NCI-H146 (cell line): ENCODE measurements at places on chromosomes 7 and 10.
A peak's percentile ranks its signal among the peaks of the same experiment; 100 is the strongest.

GRCh38 chr7:139084709-139085108 is 24.8 kb downstream of the ZC3HAV1 start:
- DNase-seq: no peak

GRCh38 chr10:86370006-86370585 is 3.5 kb upstream of the GRID1 start:
- no peak for DNase-seq

GRCh38 chr7:42931447-42931833 is 534 bp downstream of the PSMA2 start:
- no peak for DNase-seq

- DNase-seq: peak; percentile 70
Measured at GRCh38 chr10:119206603-119207365, 587 bp upstream of the GRK5 start.

DNA sequence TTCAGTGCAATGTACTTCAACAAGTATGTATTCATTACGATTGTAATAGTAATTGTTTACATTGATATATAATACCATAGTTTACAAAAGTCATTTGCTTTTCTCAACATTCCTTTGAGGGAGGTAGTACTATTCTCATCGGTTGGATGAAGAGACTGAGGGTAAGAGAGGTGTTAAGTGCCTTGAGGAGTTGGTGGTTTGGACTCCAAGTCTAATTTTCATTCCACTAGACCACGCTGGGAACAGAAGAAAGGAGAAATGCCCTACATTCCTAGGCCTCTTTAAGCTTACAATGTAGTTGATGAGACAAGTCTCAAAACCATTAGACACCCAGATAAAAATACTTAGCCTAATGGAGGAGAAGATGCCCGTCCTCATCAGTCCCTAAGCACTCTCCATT is 28.6 kb downstream of the CDK1 start:
- no peak for DNase-seq

DNA sequence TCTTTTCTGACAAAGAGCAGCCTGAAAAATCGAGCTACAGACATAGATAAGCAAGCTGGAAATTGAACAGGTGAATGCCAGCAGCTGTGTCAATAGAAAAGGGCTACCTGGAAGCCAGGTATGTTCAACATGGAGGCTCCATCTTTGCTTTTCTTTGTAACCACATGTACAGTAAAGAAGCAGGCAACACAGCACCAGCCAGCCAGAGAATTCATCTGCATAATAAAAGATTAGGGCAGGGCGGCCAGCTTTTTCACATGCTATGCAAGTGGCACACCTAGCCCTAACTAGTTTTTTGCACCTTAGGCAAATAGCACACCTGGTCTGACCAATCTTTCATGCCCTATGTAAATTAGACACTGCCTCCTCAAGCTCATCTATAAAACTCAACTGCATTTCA is 25.7 kb downstream of the COG5 start:
- DNase-seq: peak; percentile 99

GRCh38 chr10:79349072-79349491 is 1.8 kb downstream of the PPIF start:
- no peak for DNase-seq

DNA sequence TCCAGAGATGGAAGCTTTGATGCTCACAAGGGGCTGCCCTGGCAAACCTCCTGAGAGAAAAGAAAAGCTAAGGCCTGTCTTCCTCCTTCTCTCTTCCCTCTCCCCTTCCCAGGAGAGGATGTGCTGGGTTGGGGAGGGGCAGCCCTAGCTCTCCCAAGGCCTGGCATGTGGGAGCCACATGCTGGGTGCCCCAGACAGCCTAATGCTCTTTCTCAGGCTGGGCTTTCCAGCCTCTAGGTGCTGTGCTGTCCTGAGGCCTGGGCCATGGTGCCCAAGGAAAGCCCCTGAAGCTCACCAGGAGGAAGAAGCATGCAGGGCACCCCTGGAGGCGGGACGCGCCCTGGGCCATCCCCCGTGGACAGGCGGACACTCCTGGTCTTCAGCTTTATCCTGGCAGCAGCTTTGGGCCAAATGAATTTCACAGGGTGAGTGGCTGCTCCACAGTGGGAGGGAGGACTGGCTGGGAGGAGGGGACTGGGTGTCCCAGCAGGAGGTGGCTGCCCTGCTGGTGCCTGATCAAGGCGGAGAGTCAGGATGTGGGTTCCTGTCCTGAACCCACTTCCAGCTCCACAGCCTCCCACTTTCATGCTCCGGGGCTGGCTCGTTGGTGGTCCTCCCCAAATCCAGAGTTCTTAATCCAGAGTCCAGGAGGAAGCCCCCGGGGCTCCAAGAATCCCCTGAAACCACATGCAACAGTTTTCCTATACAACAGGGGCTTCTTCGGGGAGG is 1.7 kb downstream of the CPA5 start:
- DNase-seq: no peak

DNA sequence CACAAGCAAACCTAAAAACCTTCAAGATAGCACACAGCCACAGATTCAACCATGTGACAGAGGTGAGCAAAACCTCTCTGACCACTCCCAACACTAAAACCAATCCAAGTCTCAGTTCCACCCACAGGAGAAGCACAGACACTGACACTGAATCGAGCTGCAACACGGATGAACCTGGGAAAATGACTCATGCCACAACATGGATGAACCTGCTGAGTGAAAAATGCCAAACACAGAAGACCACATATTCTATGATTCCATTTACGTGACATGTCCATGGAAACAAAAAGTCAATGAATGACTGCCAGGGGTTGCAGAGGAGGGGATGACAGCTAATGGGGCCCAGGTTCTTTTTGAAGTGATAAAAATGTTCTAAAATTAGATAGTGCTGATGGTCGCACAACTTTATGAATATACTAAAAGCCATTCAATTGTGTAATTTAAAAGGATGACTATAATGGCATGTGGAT is 22.0 kb downstream of the CYTH3 start:
- no peak for DNase-seq

GRCh38 chr10:99312501-99312900 is 16.7 kb upstream of the CNNM1 start:
- DNase-seq: no peak

GRCh38 chr10:11608159-11609013 is 3.1 kb downstream of the USP6NL start:
- DNase-seq: no peak

DNA sequence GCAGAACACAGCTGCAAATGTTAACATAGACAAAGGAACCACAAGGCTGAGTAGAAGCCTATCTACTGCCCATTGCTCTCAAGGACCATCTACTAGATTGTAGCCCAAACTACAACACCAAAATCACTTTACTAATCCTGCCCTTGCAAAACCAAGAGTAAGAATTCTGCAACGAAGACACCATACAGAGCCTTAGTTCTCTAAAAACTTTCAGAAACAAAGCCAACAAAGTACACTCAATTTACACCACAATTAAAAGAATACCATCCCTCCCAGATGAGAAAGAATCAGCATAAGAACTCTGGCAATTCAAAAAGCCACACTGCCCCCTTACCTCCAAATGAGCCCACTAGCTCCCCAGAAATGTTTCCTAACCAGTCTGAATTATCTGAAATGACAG is 294.3 kb downstream of the CTNNA3 start:
- no peak for DNase-seq

DNA sequence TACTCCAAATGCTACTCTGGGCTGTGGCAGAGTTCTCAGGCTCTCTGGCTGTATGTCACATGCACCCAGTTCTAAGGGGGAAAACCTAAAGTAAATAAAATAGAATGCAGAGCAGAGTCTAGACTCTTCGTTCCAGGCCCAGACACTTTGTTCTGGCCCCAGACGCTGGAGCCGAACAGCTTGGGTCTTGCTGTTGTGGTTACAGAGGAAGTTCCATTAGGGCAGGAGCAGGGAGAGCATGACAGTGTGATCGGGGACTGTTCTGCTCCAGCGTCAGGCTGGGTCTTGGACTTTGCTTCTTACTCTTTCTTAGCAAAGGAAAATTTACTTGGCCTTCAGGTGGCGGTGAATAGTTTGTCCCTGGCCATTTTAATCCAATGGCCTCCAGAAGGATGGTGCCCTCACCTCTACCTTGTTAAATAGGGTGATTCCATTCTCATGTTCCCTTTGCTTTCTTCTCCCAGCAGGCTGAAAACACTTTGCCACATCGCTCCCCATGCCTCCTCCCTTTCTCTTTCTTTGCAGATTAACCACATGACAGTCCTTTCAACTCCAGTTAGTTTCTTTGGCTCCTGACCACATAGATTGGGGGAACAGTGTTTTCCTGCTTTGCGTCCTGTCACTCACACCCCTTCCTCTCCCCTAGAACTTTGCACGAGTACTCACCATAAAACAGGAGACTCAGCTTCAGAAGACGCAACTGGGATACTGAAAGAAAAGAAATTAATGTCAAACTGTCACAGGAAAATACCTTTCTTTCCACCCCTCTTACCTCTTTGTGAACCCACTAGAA is 730.8 kb downstream of the SUGCT start:
- DNase-seq: no peak

DNA sequence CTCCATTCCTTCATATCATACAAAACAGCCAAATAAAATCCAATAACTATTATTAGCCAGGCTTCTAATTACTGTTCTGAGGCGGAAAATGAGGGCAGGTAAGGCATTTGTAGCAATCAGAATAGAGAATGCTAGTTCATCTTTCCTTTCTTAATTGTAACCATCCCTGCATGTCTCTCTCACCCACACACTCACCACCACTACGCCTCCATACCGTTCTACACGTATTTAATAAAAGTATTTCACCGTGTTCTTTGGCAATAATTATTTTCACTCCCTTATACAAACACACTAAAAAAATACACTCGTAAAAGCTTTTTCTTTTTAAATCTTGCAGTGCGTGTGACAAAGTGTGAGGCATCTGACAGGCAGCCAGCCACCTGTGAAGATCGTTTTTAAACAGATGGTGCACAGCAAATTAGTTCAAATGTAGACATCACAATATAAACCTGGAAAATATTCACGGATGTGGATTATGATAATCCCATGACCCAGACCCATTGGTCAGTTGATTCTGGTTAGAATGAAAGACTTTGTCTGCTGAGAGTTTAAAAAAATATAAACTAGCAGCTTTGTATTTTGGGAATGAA is 653.6 kb downstream of the REEP3 start:
- no peak for DNase-seq

- DNase-seq: no peak
Measured at GRCh38 chr10:12181065-12181775, 14.5 kb downstream of the NUDT5 start.

DNA sequence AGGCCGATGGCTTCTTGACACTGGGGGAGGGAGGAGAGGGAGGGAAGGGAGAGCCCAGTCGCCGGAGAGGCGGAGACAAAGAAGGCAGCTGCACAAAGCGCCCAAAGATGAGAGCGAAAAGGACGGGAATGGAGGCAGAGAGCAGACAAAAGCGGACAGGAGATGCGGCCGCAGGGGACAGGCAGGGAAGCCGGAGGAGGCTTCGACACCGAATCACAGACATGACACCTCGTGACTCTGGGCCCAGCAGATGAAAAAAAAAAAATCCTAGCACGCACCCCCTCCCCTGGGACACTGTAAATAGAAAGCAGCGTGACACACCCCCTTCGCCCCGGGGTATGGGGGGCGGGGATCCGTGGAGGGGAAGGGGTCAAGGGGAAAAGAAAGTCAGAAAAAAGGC is 976 bp downstream of the NAT16 start:
- DNase-seq: peak; percentile 58

- no peak for DNase-seq
Measured at GRCh38 chr10:4190876-4191275, 405.9 kb upstream of the KLF6 start.

DNA sequence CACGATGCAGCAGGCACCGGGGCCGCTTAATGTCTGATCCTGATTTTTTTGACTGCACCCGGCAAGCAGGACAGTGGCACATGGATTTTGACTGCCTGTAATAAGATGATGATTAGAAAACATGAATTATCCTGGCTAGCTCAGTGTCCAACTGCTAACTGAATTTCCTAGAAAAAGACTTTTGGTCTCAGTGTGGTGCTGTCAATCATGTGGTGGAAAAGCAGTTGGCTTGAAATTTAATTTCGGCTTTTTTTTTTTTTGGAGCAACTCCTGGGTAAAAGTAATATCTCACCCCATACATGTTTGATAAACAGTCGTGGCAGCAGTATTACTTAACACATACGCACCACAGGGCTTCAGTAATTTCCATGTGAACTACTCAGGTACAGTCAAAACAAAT is 227.7 kb downstream of the FANK1 start:
- DNase-seq: no peak

DNA sequence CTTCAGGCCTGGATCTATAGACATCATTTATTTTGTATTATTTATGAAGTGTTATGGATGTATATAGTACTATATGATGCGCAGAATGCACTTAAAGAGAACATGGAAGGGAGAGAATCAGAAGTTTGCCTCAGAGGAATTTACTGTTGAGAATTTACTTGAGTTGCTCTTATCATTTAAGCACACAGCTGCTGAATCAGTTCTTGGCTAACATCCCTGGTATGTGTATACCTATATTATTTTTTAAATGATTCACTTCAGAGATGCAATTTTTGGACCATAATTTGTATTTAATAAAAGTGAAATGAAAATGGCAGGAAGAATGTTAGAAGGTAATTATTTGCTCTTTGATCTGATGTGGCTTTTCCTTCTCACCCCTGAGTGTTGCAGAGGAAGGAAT is 191.6 kb downstream of the BICC1 start:
- DNase-seq: no peak

- DNase-seq: no peak
Measured at GRCh38 chr10:607545-608185, 81.8 kb downstream of the DIP2C start.

GRCh38 chr10:804787-805619 is 115.5 kb upstream of the DIP2C start:
- no peak for DNase-seq

DNA sequence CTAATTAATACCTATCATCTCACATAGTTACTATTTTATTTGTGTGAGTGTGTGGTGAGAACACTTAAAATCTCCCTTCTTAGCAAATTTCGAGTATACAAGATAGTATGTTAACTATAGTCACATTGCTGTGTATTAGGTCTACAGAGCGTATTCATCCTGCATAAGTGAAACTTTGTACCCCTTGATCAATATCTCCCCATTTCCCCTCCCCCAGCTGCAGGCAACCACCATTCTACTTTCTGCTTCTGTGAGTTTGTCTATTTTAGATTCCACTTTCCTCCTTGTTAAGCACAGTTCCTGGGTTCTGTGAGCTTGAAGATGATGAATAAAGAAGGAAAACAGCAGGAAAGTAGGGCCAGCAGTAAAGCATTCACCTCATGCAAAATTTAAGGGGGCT is 42.4 kb downstream of the MRPS33 start:
- no peak for DNase-seq

GRCh38 chr7:76155938-76156337 is 45.8 kb upstream of the SRRM3 start:
- DNase-seq: no peak
